Daoy (cell line): ENCODE measurements at places on chromosomes 3 and 15. TPM values are rescaled to one million over a fixed set of nuclear protein-coding genes. Genes with fewer than 3 reads are reported as not detected.

- DNase-seq: no peak
Observed at GRCh38 chr3:120114981-120115380, 20.7 kb upstream of the GSK3B start.

SUMF1 gene
- 11.0 and 17.8 TPM in 2 replicates for total RNA-seq

- no peak for DNase-seq
Observed at GRCh38 chr15:25731411-25731810, 131.7 kb downstream of the ATP10A start.

GRCh38 chr15:78204351-78205309 lies 29.7 kb downstream of the ACSBG1 start:
- DNase-seq: no peak

DNA sequence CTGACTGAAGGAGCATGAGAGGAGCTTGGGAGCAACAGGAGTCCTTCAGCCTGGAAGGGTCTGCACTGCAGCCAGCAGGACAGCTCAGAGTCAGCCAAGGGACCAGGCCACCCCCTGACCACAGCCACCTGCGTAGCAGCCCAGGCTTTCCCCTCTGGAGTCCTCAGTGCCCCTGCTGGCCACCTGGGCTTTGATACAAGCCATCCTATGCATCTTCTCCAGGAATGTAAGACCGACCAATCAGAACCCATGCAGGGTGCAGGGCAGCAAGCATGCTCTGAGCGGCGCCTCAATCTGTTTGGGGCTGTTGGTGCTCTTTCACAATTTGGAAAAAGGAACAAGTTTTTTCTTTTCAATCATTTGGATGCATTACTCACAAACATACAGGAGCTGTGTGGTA lies 52.0 kb downstream of the DZIP1L start:
- DNase-seq: no peak

- no peak for DNase-seq
Observed at GRCh38 chr15:99404454-99404853, 153.2 kb downstream of the LRRC28 start.

GRCh38 chr3:146598535-146598934 lies 6.6 kb downstream of the PLSCR5 start:
- DNase-seq: no peak

- no peak for DNase-seq
Observed at GRCh38 chr3:195818301-195818700, 6.6 kb upstream of the MUC4 start.

GRCh38 chr15:52039925-52040781 lies 21.1 kb downstream of the MAPK6 start:
- DNase-seq: no peak

- no peak for DNase-seq
Observed at GRCh38 chr3:161694682-161695564, 198.3 kb downstream of the OTOL1 start.

DNA sequence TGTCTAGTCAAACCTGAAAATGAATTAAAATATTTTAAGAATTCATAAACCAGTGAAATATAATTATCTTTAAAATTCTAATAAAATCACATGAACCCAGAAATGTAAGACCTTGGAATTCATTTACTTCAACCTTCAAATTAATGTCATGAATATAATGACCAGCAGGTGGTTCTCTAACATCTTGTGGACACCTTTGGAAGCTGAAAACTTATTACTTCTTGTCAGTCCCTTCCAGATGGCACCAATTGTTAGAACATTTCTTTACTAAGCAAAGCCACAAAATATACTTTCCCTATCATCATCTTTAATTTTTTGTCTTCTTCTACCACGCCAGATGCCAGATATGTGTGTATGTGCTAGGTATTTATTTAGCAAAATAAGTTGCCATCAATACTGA lies 240.0 kb downstream of the MBNL1 start:
- no peak for DNase-seq

- no peak for DNase-seq
Observed at GRCh38 chr3:21421096-21421495, 329.9 kb downstream of the ZNF385D start.

DNA sequence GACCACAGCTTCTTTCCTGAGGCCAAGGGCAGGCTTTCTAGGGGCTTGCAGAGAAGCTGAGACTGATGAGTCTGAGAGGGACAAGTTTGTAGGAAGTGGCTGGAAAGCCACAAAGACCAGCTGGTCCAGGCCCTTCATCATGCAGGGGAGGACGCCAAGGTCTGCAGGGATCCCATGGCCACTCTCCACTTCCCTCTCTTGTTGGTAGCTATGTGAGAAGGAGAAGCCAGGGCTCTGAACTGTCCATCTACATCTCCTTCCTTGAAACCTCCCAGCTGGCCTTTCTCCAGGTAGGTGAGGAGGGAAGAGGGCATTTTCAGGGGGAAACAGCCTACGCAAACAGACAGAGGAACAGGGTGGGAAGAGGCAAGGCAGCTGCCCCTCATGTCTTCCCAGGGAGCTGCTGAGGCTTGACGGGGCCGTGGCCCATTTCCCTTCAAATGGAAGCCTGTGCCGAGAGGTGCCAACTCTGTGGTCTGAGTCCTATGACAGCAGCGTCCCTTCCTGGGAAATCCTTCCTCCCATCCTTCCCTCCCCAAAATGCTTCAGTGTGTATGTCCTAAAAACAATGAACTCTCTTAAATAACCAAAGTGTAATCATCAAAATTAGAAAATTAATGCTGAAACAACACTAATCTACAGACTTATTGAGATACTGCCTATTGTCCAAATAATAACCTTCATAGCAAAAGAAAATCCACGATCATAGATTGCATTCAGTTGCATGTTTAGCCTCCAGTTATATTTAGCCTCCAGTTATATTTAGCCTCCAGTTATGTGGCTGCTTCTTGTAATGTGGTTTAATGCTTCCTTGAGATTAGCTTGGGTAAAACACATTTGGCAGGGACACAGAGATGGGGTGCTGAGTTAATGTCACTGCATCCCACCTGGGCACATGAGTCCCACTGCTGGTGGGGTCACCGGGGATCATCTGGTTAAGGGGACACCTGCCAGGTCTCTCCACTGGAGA lies 36.0 kb downstream of the GNB5 start:
- DNase-seq: no peak

CHST14 gene
- total RNA-seq: 11.3 and 16.6 TPM in 2 replicates

C3orf70 gene
- total RNA-seq: 3.6 and 4.7 TPM in 2 replicates

GRCh38 chr3:26074080-26074479 lies 284.2 kb downstream of the OXSM start:
- no peak for DNase-seq
